ENCODE measurements at places on chromosomes 12 and 14. TPM values are rescaled to one million over a fixed set of nuclear protein-coding genes. Genes with fewer than 3 reads are reported as not detected.

The MAP3K9 gene
- total RNA-seq = under 0.01 TPM

The PIWIL1 gene
- not detected for total RNA-seq

The RBMS2 gene
- 43.8 TPM for total RNA-seq

The SLC2A13 gene
- total RNA-seq = 7.0 TPM

The TNS2 gene
- 37.1 TPM for total RNA-seq

The PROX2 gene
- total RNA-seq = not detected

The IKZF4 gene
- 1.9 TPM for total RNA-seq

The FOXM1 gene
- 54.6 TPM for total RNA-seq

The AQP6 gene
- not detected for total RNA-seq

The KCNJ8 gene
- not detected for total RNA-seq

The MYBPC1 gene
- not detected for total RNA-seq

The PAPLN gene
- 1.1 TPM for total RNA-seq

The LRRK2 gene
- 3.6 TPM for total RNA-seq

The AQP2 gene
- not detected for total RNA-seq

The TMPRSS12 gene
- total RNA-seq = not detected

The REP15 gene
- 6.6 TPM for total RNA-seq

The PLCZ1 gene
- total RNA-seq = 0.27 TPM

The IFNG-AS1 gene
- total RNA-seq = not detected

The SIX6 gene
- total RNA-seq = not detected

The POTEM gene
- total RNA-seq = not detected

The FITM1 gene
- 0.27 TPM for total RNA-seq

The MEG3 gene
- 12.7 TPM for total RNA-seq

The ITGB7 gene
- total RNA-seq = not detected

The NFYB gene
- 28.5 TPM for total RNA-seq

The POTEG gene
- total RNA-seq = not detected

The CEBPE gene
- not detected for total RNA-seq

The SLIRP gene
- 233 TPM for total RNA-seq

The KRT77 gene
- not detected for total RNA-seq

The PLEKHG7 gene
- total RNA-seq = not detected

The HCAR2 gene
- not detected for total RNA-seq

The ARHGEF40 gene
- 2.7 TPM for total RNA-seq

The SLC4A8 gene
- total RNA-seq = 5.5 TPM

The SDR9C7 gene
- total RNA-seq = not detected

The RPL10L gene
- total RNA-seq = not detected

The SLC2A3 gene
- total RNA-seq = 23.9 TPM

The CMTM5 gene
- total RNA-seq = not detected
